ENCODE measurements at places on chromosomes 4 and X. TPM values are rescaled to one million over a fixed set of nuclear protein-coding genes. Genes with fewer than 3 reads are reported as not detected.

Gene ZNF157
- 0.27 TPM for total RNA-seq

Gene MID1IP1
- total RNA-seq: 41.8 TPM

DNA sequence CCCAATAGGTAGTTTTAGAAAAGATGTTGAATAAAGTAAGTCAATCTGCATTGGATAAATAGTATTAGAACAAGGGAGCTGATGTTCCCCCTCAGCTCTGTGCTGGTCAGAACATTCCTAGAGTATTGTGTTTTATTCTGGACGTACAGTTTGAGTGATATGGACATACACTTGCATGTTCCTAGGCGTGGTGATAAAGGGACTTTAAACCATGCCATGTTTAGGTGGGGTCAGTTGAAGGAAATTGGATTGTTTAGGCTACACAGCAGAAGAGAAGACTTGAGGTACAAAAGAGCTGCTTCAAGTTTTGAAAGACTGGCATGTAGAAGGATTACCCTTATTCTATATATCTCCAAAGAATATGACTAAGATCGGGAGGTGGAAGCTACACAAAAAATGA lies 21.6 kb downstream of the GK start:
- DNase-seq: no peak

Gene GLUD2
- 1.2 TPM for total RNA-seq

DNA sequence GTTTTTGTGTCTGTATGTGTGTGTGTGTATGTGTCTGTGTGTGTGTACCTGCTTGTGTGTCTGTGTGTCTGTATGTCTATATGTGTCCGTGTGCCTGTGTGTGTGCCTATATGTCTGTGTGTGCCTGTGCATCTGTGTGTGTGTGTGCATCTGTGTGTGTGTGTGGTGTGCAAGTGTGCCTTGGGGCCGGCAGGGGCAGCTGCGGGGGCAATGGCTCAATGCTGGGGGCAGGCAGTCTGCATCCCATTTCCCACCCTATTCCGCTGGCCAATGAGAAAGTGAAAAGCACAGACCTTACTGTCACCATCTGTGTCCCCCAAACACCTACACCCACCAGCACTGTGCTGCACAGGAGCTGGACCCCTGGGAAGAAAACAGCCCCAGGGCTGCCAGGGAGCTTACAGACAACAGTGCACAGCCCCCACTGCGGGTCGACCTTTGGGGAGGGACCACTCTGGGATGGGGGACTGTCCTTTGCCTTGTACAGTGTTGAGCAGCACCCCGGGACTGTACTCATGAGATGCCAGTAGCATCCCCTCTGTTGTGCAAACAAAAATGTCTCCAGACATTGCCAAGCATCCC lies 246.0 kb downstream of the EVC2 start:
- no peak for DNase-seq

Gene PASD1
- total RNA-seq: not detected

Gene CC2D2A
- 11.7 TPM for total RNA-seq

DNA sequence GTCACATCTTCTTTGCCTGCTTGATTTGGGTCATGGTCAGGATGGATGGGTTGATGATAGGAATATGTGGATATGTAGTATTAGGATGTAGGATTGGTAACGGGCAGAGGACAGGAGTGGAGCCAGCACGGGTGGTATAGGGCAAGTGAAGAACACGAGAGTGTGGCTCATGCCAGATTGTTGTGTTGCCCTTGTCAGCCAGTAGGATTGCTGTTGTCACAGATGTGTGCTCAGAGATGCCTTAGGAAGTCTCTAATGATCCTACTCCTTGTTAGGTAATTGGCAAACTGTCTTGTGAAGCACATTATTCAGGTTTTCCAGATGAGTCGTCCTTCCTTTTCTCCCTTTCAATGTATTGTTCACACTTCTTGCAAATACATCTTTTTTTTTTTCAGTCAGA lies 5.5 kb downstream of the ATP10D start:
- DNase-seq: peak; percentile 34

DNA sequence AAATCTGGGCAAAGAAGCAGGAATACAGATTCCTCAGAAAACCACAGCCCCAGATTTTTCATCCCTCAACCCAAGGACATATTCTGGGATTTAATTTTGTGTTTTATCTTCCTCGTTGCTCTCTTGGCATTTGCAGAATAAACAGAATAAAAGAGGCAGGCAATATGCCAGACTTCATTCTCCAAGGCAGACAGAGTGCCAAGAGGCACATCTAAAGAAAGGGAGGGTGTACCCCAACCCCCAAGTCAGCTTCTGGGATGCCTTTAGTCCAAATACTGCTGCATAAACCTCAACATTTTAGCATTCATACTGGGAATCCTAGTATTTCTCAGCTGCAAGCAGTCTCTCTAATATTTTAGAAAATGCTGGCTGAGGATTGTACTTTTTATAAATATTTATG lies 629.2 kb downstream of the KLHL13 start:
- DNase-seq: no peak

GRCh38 chrX:1401611-1402430 lies 9.9 kb upstream of the SLC25A6 start:
- no peak for DNase-seq

GRCh38 chrX:151239751-151240150 lies 63.4 kb downstream of the GPR50 start:
- no peak for DNase-seq

GRCh38 chr4:56182356-56182755 lies 204.9 kb downstream of the AASDH start:
- DNase-seq: no peak

Gene JADE3
- total RNA-seq: 12.5 TPM

GRCh38 chr4:8320386-8320750 lies 50.8 kb downstream of the HTRA3 start:
- DNase-seq: no peak

- DNase-seq: no peak
Measured at GRCh38 chrX:120662662-120663061, 32.8 kb upstream of the C1GALT1C1 start.
